PC-3 (cell line): ENCODE measurements at places on chromosomes 3 and 15. TPM values are rescaled to one million over a fixed set of nuclear protein-coding genes. Genes with fewer than 3 reads are reported as not detected.

Gene FOXL2
- total RNA-seq: not detected in 2 replicates

Gene ST8SIA2
- total RNA-seq: not detected in 2 replicates

Gene AHSG
- not detected in 2 replicates for total RNA-seq

Gene IGF2BP2
- 81.2 and 105 TPM in 2 replicates for total RNA-seq

Gene C3orf52
- total RNA-seq: 14.8 and 16.7 TPM in 2 replicates

Gene SACM1L
- total RNA-seq: 30.1 and 46.7 TPM in 2 replicates

GRCh38 chr3:5429517-5429890 lies 242.0 kb downstream of the EDEM1 start:
- no peaks in the 10 kb centered on the region for H3K27me3 ChIP-seq
- no peak for DNase-seq
- no peak overlapping the region for H3K27ac ChIP-seq
- H3K36me3 ChIP-seq: no peaks in the 10 kb centered on the region
- no peak overlapping the region for H3K4me3 ChIP-seq
- no peaks in the 10 kb centered on the region for H3K4me1 ChIP-seq

DNA sequence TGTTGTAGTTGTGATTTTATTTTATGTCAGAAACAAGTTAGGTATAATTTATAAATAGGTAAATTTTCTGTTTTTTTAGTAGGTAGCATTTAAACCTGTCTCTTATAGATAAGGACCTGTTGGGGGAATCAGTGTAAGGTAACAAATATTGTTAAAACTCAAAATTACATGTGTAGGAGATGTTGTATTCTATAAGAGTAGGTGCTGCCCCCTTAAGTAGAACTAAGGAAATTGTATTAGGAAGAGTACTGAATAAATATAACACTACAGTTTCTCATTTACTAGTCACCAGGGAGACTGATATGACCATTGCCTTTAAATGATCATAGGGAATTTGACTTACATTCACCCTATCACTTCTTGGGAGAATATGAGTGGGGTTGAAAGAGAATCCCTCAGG lies 31.2 kb downstream of the SLC25A36 start:
- H3K4me1 ChIP-seq: no peaks in the 10 kb centered on the region
- no peak overlapping the region for H3K4me3 ChIP-seq
- H3K36me3 ChIP-seq: peaks cover 20% of the 10 kb centered on the region
- DNase-seq: peak; percentile 22
- H3K27me3 ChIP-seq: no peaks in the 10 kb centered on the region

DNA sequence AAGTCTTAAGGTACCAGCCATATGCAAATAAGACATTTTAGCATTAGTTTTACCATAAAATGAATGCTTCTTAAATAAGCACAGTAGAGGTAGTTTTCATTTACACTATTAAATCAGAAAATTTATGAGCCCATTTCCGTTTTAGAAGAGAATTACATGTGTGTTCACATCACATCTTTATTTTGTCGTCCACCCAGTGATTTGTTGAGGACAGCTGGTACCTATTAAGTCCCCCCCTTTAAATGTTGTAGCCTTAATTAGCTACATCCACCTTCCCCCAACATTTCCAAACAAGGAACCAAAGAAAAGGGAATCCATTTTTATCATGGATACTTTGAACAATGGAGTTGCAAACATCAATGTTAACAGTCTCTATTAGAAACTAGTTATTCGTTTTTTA lies 6.8 kb downstream of the IL17RD start:
- H3K4me3 ChIP-seq: no peak overlapping the region
- no peak for DNase-seq
- no peaks in the 10 kb centered on the region for H3K27me3 ChIP-seq
- H3K4me1 ChIP-seq: peaks cover 21% of the 10 kb centered on the region
- no peak overlapping the region for H3K27ac ChIP-seq

- H3K4me3 ChIP-seq: no peak overlapping the region
- peaks cover 3% of the 10 kb centered on the region; the same call in 1 of the 2 replicates for H3K27me3 ChIP-seq
- DNase-seq: no peak
- H3K36me3 ChIP-seq: no peaks in the 10 kb centered on the region
- H3K27ac ChIP-seq: no peak overlapping the region
Measured at GRCh38 chr3:49872801-49873281, 3.1 kb upstream of the CAMKV start.

GRCh38 chr15:49908236-49908932 lies 210.6 kb downstream of the ATP8B4 start:
- H3K36me3 ChIP-seq: no peaks in the 10 kb centered on the region
- H3K27ac ChIP-seq: no peak overlapping the region
- no peaks in the 10 kb centered on the region for H3K27me3 ChIP-seq

GRCh38 chr3:176855901-176856486 lies 341.3 kb downstream of the TBL1XR1 start:
- H3K36me3 ChIP-seq: no peaks in the 10 kb centered on the region
- no peaks in the 10 kb centered on the region for H3K27me3 ChIP-seq
- DNase-seq: peak; percentile 73
- H3K4me3 ChIP-seq: no peak overlapping the region

DNA sequence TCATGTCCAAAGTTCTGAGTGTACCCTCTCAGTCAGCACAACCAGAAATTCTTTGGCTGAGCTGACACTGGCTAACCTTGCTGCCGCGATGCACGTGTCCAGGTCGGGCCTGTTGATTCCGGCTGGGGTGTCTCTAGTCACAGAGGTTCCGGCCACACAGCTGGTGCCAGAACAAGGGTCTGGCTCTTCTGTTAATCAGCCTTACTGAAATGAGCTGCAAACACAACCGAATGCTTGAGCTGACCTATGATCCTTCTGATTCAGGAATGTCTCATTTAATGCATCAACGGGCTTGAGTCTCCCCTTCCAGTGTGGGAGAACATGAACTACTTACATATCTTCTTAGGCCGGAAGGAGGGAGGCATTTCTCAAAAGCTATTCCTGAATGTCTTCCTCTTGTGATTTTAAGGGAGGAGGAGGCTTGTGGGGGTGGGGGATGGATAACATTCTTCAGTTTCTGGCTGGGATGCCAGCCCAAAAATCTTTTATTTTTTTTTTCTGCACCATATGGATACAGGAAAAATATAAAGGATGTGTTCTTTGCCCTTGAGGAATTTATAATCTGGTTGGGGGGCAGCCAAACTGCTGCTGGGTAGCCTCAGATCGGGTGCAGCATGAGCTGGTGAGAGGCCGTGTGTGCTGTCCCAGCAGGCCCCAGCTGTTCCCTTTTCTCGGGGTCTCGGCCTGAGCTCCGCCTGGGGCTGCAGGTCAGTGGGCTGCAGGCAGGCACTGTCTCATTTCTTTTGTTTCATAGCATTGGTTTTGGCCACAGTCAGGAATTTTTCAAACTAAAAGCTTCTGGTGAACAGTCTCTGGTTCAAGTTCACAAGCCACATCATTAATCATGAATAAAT lies 319.1 kb upstream of the TBL1XR1 start:
- H3K4me3 ChIP-seq: no peak overlapping the region
- H3K27me3 ChIP-seq: no peaks in the 10 kb centered on the region
- peaks cover under 1% of the 10 kb centered on the region for H3K4me1 ChIP-seq
- H3K27ac ChIP-seq: no peak overlapping the region

DNA sequence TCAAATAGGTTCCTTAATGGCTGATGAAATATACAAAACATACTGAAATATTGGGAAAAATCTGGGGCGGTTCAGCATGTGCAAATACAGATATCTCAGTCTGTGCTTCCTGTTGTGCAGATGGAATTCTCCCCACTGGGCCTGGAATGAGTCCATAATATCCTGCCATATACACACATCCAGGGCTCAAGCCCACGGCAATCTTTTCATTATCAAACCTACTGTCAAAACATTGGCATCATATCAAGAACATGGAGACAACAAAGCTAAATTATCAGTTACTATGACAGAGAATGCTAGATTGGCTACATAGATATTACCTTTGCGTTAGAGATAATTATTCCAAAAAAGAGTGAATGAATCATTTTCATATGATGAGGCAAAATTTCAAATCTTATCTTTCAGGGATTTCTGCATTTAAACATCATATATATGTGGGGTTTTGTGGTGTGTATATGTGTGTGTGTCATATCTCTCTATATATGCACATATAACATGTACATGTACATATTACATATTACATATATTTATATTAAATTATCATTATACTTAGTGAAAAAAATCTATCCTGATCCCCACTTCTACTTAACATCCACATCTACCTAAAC lies 713.3 kb downstream of the GBE1 start:
- H3K4me3 ChIP-seq: no peak overlapping the region
- no peak overlapping the region for H3K27ac ChIP-seq
- H3K36me3 ChIP-seq: no peaks in the 10 kb centered on the region
- DNase-seq: no peak

DNA sequence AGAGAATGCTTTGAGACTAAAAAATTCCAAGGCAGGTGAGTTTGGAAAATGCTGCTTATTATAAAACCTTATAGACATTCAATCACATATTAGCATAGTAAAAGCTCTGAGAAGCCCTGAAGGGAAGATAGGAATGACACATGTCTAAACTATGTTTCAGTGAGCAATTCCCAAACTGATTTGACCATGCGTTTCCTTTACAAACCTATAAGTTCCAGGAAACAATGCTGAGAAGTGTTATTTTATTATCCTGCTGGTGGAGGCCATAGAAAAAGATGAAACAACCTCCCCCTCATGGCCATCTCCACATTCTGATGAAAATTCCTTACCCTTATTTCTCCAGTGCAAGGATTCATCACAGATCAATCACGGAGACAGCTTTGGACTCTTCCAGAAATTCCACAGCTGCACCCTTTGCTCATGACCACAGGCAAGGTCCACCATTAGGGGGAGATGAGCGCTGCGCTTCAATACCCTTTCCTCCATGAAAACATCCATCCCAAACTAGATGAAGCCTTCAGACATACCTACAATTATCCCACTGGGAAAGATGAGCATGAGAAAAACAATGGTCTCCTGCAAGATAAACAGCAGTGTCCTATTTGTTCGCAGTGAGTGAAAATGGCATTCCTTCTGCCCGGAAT lies 372.1 kb downstream of the MAGI1 start:
- peak; percentile 67 for DNase-seq
- H3K27me3 ChIP-seq: no peaks in the 10 kb centered on the region
- no peak overlapping the region for H3K4me3 ChIP-seq

DNA sequence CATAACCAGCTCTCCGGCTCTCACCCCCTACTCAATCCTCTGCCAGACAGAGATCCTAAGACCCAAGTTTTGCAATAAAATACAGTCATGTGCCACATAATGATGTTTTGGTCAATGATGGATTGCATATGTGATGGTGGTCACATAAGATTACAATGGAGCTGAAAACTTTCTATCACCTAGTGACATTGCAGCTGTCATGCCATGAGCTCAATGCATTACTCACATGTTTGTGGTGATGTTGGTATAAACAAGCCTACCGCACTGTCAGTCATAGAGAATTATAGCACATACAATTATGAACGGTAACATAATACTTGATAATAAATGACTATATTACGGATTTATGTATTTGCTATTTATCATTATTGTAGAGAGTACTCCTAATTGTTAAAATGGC lies 26.9 kb upstream of the SAMMSON start:
- no peak overlapping the region for H3K4me3 ChIP-seq
- H3K27me3 ChIP-seq: no peaks in the 10 kb centered on the region
- H3K27ac ChIP-seq: no peak overlapping the region
- no peaks in the 10 kb centered on the region for H3K4me1 ChIP-seq
- no peaks in the 10 kb centered on the region for H3K36me3 ChIP-seq
- no peak for DNase-seq

DNA sequence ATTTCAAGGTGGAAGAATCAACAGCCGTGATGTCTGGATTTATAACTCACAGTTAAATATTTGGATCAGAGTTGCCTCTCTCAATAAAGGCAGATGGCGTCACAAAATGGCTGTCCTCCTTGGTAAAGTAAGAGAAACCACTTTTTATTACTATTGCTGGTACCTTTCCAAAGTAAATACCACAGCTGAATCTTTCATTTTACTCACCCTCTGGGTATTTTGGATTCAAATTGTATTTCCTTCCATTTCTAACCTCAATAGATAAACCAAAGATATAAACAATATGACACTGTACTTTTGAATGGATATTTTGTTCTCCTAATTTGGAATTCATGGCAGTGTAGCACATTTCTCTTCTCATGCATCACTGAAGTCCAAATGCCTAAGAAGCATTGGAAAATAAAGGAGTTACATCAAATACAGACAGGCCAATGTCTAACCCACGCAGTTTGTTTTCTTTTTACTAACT lies 29.5 kb downstream of the KLHL24 start:
- H3K4me3 ChIP-seq: no peak overlapping the region
- no peaks in the 10 kb centered on the region for H3K36me3 ChIP-seq
- peak; percentile 97 for DNase-seq

- no peak for DNase-seq
- no peaks in the 10 kb centered on the region for H3K36me3 ChIP-seq
- no peak overlapping the region for H3K4me3 ChIP-seq
- no peak overlapping the region for H3K27ac ChIP-seq
Measured at GRCh38 chr3:29318251-29318650, 37.4 kb downstream of the RBMS3 start.

- no peak overlapping the region for H3K4me3 ChIP-seq
- DNase-seq: no peak
- H3K36me3 ChIP-seq: no peaks in the 10 kb centered on the region
- H3K27me3 ChIP-seq: no peaks in the 10 kb centered on the region
Measured at GRCh38 chr3:138046085-138046484, 36.1 kb downstream of the CLDN18 start.

DNA sequence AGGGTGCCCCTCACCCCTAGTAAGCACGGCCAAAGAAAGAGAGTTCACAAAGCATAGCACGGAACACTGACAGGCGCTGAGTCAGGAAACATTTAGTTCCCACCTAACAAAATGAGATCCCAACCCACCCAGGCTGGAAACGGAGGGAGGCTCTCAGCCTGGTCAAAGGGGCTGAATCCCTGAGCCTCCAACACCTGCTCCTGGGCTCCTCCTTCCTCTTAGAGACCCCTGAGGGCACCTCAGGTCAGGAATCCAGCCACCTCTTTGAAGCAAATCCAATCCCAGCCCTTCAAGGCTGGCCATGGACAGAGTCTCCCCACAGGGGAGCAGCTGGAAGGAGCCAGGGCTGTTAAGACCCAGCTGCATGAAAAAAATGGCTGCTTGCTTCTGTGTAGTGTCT lies 154.4 kb upstream of the HES1 start:
- H3K4me1 ChIP-seq: peaks cover 26% of the 10 kb centered on the region
- H3K27me3 ChIP-seq: no peaks in the 10 kb centered on the region
- H3K27ac ChIP-seq: no peak overlapping the region
- no peak for DNase-seq
- H3K36me3 ChIP-seq: no peaks in the 10 kb centered on the region

DNA sequence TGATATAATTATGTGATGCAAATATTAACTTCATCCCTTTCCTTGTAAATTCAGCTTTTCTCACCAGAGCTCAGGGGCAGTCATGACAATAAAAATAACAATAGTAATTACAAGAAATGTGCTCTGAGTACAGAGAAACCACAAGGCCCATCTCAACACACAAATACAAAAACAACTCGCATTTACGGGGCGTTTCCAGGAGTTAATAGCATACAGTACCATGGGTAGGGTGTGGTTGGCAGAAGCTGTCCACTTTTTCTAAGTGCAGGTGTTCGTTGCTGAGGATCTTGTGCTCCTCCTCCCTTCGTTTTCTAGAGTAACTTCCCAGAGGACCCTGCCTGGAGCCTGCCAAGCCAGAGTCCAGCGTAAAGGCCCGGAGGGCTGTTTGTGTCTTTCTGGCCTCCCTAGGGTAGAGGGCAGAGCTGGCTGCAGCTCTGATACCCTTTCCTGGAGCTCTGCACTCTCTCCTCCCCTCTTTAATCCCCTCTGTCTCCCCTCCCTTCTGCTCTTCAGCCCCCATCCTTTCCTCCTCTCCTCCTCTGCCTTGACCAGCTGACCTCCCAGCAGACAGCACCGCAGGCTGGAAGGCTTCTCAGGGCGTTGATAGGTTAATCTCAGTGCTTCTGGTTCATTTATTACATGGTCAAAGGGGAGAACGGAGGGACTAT lies 11.4 kb downstream of the SEMA3G start:
- H3K27ac ChIP-seq: no peak overlapping the region
- no peaks in the 10 kb centered on the region for H3K27me3 ChIP-seq
- H3K4me3 ChIP-seq: no peak overlapping the region

- no peak overlapping the region for H3K27ac ChIP-seq
- H3K27me3 ChIP-seq: no peaks in the 10 kb centered on the region
Measured at GRCh38 chr15:75599401-75599800, 20.3 kb upstream of the PTPN9 start.
